NCI-H524 (cell line): ENCODE measurements at places on chromosomes 7 and 10.

GRCh38 chr10:30832749-30833627 is 198.7 kb downstream of the ZNF438 start:
- no peak for DNase-seq

- DNase-seq: no peak
Measured at GRCh38 chr7:116197360-116197759, 13.0 kb upstream of the TES start.

DNA sequence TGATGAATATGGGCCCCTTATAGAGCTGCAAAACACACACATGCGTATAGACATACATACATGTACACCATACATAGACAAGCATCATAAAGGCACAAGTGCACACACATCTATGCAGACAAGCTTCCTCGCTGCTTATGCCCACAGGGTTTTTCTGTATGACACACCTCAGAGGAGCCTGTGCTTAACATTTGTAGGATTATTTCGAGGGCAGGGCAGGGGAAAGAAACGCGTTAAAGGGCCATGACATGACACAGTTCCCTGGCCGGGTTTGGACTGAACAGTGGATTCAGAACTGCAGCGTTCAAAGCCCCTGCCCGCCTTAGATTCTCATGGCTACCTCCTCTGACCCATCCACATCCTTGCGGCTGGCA is 44.8 kb downstream of the CHST3 start:
- no peak for DNase-seq

DNA sequence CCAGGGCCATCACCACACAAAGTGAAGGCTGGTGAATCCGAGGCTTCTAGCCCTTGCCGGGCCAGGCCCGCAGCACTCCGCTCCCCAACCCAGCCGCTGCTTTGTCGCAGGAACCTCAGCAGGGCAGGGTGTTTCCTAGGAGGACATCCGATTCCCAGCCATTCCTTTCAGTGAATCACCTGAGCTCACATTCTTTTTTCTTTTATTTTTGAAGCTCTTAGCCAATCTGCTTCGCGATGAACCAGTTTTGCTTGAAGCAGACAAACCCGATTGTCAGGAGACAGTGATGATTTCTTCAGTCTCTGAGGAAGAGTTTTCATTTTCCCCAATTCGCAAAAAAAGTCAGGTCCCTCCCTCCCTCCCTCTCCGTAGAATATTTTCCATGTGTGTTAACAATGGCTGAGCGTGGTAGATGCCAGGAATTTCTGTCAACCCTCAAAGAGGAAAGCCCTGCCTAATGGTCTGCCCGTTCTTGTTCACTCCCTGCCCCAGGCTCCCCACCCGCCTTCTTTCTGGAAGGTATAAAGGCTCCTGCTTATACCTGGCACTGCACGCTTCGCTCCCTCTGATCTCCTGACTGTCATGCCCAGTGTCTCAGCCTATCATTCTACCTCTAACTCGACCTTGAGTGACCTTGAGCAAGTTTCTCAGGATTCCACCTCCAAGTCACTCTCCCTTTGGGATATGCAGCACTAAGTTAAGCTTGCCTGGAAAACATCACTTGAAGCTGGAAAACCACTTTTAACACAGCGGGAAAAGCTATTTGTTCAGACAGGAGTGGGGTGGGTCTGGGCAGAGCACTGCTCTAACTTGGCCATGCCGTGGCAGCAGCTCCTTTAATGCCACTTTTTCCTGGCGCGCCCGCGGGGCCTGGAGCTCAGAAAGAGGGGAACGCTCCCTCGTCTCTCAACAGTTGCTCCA is 35.1 kb downstream of the EGFR start:
- no peak for DNase-seq

- DNase-seq: no peak
Measured at GRCh38 chr7:4168041-4168440, 514.1 kb upstream of the FOXK1 start.

DNA sequence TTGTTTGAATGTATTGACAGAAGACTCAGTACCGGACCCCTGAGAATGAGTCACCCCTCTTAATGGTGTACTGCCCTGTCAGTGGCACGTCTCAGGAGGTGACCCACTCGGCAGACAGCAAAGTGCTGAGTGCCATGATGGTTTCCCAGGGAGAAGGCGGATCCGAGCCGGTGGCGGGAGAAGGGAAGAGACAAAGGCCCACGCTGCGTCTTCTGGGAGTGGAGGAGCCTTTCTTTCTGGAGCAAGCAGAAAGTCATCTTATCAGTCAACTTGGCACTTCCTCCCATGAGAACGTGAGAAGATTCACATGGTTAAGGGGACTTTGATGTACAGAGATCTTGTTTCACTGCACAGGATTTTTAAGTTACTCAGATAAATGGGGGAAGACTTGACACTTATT is 14.6 kb upstream of the PPP2R2D start:
- DNase-seq: no peak
